ENCODE measurements at places on chromosomes 7 and 10.

GRCh38 chr10:121435099-121435875 is 163.0 kb downstream of the FGFR2 start:
- DNase-seq = no peak

GRCh38 chr7:158500651-158501052 is 87.0 kb downstream of the PTPRN2 start:
- no peak for DNase-seq

DNA sequence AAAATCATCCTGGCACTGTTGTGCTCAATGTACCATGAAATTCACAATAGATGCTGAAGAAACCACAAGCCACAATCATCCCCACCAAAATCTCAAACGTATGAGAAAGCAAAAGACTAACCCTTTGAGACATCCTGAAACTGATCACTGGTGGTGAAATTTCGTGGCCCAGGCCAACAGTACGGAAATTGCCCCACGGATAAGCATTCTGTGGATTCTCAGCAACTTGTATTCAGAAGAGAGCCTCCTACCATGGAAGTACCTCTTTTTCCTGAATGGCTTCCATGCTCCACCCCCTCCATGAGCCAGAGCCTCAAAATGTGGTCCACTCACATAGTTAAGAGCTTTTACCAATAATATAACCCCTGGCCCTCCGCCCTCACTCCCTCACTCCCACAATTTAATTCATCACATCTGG is 163.9 kb upstream of the AUTS2 start:
- DNase-seq = peak; percentile 76

GRCh38 chr7:15679306-15679705 is 7.2 kb downstream of the MEOX2 start:
- no peak for DNase-seq

DNA sequence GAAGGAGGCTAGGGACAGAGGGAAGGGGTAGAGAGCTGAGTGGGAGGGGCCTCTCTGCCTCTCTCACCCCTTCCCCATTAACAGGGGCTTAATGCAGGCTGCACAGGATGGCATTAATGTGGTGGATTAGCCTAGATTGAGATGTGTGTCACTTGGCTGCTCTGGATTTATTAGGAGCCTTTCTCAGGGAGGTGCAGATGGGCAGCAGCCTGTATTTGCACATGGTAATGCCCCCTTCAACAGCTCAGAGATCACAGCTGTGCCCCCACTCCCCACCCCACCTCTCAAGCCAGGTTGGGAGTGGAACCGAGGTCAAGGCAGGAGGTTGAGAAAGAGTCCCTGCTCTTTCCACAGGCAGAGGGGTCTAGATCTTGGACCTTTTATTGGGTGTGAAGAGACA is 7.3 kb downstream of the PITX3 start:
- DNase-seq = no peak

DNA sequence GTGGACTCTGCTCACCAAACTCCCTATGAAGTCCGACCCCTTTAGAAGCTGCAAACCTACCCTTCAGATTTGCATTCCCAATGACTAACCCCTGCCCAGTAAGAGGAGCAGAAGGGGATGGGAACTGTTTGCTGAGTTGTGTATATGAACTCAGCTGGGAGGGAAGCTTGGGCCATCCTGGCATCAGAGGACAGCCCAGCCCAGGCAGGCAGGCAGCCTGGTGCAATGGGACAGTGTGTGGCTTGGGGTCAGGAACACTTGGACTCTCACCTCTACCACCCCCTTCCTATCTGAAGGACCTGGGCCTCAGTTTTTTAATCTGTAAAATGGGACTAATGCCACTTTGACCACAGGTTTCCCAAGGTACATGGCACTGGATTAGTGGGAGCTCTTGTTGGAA is 147.4 kb upstream of the GPR26 start:
- DNase-seq = no peak

DNA sequence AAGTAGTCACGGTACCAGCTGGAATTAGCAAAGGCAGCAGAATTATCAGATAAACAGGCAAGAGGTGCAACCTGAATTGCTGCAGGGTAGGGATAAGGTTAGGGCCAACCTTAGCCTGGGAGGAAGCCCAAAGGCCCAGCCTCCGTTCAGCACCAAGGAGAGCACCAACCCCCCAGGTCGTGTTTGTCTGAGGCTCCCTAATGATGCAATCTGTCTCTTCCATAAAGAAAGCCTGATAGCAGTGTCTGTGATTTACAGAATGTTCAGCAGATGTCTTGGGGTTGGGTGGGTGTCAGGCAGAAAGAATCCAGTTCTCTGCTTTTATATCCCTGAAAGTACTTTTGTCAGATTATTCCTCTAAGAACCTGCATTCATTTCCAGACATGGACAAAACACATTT is 328.4 kb upstream of the AOAH start:
- peak; percentile 32 for DNase-seq

DNA sequence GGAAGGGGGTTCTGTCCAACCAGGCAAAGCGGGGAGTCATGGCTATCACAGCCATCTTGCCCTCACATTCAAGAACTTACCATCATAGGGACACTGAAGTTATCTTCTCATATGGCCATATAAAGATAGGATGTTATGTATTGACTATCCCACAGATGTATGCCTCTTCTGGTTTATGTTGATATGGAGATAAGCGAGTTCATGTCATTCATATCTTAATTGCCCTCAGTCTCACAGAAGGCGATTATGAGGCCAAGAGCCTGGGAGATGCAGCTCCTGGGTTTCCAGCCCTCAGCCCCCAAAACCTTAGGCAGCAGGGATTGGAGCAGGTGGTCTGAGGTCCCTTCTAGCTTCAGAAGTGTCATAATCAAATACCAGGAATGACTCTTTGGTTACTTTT is 8.5 kb upstream of the ANKRD61 start:
- DNase-seq = no peak

DNA sequence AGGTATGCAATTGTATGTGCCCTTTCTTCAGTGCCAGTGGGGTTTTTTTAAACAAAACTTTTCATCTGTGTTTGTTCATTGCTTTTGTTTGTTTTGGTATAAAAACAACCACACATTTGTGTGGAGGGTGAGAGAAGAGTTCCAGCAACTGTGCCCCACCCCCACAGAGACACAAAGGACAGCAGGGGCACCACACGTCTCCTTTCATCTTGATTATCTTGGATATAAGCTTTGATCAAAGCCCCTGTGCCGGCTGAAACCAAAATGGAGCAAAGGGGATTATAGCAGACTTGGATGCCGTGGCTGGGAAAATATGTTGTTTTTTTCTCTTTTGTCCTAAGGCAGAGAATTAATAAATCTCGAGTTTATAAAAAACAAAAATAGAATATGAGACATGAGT is 111.8 kb upstream of the RSU1 start:
- DNase-seq = no peak

DNA sequence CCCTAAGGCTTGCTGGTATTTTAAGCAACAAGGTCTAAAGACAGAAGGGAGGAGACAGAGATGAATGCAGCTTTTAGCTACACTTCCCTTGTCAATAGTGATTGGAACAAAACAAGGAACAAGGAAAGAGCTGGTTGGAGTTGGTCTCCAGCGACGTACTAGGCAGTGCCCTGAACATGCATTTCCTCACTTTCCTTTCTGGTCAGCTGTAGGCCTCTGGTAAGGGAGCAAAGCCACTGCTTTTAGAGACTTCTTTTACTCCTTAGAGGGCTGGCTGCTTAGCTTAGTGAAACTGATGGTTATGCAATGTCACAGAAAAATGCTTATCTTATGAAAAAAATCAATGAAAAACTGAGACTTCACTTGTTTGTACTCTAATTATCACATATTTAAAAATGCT is 75.5 kb upstream of the TRIL start:
- no peak for DNase-seq

DNA sequence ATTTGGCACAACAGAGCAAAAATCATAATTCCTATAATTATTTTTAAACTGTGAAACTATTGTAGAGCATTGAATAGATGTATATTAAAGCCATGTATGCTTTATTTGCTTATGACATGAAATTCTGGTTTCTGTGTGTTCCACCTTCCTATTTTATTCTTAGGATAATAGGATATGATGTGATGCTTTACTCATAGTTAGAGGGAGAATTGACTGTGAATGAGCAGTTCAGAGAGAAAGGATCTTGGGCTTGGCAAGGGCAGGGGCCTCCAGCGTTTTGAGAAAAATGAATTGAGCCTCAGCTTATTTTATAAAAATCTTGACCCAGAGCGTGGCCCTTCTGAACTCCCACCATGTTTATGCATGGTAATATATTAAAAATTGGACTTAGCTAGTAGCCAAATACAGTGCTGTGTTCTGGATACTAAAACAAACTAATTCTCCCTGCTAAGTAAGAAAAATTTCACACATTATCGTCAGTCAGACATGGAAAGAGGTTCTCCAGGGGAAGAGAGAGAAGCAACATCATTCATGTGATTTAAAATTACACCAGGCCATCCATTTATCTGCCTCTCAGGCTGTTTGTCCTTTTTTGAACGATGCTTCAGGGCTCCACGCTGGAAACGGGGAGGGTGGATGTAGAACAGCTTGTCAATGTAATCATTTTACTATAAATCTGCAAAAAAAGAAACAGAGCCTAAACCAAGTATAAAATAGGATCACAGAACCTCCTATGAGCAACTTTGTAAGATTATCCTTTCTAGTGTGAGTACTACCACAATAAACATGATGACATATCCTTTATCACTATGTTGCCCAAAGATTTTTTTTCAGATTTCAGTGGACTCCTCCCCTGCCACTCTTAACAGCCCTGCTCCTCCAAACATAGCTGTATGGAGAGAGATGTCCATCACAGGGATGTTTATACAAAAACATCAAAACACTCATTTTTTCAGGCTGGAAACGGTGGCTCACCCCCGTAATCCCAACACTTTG is 258.1 kb upstream of the C7orf33 start:
- DNase-seq = no peak

DNA sequence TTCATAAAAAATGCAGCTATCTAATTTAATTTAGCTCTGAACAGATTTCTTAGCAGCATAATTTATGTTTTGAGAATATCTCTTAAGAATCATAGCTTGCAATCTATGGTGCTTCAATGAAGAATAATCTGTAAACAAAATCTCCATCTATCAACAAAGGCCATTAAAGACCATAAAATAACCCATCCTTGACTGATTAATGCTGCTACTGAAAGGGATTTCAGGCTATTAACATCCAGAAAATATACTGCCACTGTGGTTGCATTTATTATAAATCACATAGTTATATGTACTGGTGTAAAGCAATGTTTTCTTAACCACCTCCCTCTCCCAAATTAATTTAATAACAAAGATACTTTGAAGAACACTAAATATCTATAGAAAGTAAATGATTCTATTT is 191.6 kb downstream of the PCDH15 start:
- no peak for DNase-seq

DNA sequence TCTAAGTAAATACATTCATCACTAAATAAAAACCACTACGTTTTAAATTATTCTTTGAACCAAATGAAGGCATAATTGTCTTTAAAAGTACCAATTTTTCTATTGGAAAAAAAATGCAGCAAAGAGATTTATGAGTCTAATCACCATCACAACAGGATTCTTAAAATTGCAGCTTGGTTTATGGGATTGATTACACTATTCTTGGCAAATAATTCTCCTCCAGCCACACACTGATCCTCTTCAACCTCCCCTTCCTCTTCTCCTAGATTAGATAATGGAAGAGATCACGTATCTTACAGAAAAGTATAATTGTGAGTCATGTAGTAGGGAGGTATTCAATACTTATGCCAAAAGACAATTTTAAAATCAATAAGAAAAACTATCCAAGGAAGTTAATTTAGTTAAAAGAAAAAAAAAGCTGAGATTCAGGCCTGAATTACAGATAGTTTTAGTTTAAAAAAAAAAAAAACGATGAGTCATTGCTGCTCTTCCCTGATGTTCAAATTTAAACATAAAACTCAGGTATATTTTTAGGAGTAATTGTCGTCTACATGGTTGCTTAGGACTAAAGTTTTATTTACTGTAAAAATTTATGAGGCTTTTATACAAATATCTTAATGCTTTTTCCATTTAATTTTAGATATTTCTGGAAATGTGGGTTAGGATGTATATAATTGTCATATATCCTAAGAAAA is 133.7 kb upstream of the CDK1 start:
- no peak for DNase-seq

DNA sequence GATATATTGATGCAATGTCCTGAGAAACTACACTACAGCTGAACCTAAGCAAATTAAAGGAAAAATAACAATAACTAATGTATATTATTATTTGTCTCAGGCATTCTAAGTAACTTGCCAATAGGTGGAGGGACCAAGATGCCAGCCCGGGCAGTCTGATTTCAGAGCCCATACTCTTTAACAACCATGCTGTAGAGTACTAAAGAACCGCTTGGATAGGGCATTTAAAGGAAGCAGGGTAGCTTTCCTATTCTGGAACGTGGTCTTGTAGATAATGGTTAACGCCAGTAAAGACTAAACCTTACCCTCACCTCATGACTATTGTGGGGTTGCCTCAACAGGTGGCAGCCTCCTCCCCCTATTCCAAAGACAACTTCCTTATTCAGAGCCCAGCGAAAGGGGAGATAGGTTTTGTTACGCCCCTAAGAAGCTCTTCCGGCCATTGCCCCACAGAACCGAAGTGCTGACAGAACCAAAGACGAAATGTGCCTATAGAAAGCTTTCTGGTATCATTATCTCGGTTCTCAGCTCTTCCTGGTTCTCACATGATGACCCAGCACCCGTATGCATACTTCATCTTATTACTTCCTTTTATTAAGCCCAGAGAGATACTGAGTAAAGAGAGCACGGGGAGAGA is 707 bp upstream of the C1GALT1 start:
- no peak for DNase-seq

DNA sequence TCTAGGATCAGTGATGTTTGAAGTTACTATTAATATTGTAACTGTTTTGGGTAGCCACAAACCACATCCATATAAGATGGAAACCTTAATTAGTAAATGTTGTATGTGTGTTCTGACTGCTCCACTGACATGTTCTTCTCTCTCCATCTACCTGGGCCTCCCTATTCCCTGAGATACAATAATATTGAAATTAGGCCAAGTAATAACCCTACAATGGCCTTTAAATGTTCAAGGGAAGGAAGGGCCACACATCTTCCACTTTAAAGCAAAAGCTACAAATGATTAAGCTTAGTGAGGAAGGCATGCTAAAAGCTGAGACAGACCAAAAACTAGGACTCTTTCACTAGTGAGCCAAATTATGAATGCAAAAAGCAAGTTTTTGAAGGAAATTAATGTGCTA is 176.4 kb upstream of the ANK3 start:
- no peak for DNase-seq

- no peak for DNase-seq
These were observed 61.4 kb upstream of the GNA12 start for GRCh38 chr7:2905500-2905899.

DNA sequence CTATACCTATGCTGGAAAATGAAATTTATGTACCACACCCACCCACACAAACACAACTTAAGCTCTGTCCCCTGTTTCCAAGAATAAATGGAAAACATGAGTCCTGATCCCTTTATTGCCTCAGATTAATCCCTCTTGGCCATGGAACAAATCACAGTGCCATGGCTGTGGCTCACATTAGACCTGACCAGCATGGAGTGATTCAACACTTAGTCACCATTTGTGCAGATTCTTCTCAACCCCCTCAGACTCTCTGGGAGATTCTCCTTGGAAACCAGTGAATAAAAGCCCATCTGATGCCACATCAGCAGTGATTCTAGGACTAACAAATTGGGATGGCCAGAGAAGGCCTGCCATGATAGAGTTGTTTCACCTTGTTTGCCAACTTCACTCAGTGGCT is 204.4 kb upstream of the TMEM72 start:
- peak; percentile 90 for DNase-seq

GRCh38 chr10:97714401-97715258 is 1.1 kb downstream of the MARVELD1 start:
- peak; percentile 56 for DNase-seq

Data from fibroblast of skin of left quadriceps (primary cell).